ENCODE measurements at places on chromosomes 7 and 10.

DNA sequence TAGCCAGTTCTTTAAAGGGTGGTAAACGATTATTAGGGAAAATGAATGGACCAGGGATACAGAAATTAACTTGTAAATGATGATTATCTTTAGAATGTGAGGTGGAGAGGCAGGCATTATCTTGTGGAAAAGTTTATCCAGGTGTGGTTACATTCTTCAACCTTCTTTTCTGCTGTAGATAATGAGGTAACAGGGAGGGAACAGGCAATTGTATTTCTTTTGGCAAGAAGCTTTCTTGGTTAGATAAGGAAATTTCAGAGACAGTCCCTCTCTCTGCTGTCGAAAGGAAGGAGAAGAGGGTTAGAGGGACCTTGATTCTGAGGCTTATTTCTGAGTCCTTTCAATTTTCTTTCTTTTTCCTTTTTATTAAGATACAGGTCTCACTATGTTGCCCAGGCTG lies 32.1 kb downstream of the MRPL32 start:
- no peak for DNase-seq

GRCh38 chr7:122262246-122262645 lies 42.3 kb downstream of the FEZF1 start:
- DNase-seq = no peak

DNA sequence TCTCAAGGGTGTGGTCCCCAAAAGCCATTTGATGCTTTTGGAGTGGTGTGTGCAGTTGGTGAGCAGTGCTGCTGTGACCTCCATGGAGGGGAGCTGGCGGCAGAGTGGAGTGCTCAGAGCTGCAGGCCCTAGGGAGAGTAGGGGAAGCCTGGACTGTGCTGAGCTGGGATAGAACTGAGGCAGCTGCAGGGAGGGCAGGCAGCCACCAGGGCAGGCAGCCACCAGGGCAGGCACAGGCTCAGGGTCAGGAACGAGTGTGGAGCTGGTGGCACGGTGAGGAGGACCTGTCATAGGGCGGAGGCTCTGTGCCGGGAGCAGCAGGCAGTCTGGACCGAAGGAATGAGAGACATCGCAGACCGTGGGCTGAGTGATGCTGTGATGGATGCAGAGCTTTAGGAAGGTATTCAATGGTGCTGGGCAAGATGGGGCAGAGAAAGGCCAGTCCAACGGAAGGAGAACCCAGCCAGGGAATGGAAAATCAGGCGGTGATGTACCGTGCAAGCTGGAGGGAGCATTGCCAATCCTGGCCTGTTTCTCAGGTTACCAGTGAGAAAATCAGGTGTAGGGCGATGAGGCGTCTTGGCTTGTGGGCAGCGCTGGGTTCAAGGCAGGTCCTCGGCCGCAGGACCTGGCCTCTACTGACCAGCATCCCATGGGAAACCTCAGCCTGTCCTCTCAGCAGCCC lies 152.6 kb downstream of the CAMK1D start:
- no peak for DNase-seq

DNA sequence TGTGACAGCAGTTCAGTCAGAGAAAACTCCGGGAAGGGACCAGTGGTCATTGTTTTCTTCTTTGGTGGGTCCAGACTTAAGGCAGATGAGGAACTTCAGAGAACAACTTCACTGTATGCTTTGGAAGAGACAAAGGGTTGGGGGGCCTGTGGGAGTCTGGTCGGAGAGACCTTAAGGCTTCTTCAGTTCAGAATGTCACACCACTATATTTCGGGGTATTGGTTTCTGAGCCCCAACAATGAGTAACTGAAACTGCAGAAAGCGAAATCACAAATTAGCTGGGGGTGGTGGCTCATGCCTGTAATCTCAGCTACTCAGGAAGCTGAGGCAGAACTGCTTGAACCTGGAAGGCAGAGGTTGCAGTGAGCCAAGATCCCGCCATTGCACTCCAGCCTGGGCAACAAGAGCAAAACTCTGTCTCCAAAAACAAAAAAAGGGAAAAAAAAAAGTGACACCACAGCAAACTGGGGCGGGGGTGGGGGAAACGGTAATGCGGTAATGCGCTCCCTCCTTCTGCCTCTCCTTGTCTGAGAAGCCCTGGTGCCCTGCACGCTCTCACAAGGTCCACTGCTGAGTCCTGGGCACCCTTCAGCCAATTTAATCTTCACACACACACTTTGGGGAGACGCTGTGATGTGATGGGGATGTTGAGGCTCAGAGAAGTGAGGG lies 2.2 kb upstream of the ADIRF start:
- DNase-seq = no peak

DNA sequence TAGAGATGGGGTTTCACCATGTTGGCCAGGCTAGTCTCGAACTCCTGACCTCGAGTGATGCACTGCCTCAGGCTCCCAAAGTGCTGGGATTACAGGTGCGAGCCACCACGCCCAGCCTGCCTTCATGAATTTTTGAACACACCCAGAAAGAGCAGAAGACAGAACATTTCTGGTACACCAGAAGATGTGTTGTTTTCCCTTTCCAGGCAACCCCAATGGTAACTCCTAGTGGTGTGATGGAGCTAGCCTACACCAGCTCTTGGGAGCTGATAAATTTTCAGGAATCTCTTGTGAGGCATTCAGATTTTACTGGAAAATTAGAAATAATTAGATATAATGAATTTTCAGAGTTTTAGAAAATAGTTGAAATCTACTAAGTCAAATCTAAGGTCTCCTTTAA lies 904 bp upstream of the CCDC7 start:
- DNase-seq = no peak

- no peak for DNase-seq
These were observed 379.4 kb downstream of the GALNT17 start for GRCh38 chr7:71511361-71511807.

DNA sequence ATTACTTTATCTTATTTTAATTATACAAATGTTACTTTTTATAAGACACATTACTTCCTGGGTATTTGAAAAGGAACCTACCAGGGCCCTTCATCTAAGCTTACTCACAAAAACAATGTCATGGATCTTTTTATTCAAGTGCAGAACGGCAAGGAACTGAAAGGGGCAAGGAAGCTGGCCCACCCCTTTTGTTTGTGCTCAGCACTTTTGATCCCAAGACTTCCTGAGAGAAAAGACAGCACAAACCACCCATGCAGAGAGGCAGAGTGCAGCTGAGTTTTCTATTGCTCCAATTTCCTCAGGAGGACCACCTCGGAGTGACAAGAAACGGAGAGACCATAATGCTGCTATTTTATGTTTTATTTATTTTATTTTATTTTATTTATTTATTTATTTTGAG lies 232.0 kb upstream of the NRP1 start:
- no peak for DNase-seq

- no peak for DNase-seq
These were observed 47.7 kb downstream of the TNRC18 start for GRCh38 chr7:5375925-5376324.

DNA sequence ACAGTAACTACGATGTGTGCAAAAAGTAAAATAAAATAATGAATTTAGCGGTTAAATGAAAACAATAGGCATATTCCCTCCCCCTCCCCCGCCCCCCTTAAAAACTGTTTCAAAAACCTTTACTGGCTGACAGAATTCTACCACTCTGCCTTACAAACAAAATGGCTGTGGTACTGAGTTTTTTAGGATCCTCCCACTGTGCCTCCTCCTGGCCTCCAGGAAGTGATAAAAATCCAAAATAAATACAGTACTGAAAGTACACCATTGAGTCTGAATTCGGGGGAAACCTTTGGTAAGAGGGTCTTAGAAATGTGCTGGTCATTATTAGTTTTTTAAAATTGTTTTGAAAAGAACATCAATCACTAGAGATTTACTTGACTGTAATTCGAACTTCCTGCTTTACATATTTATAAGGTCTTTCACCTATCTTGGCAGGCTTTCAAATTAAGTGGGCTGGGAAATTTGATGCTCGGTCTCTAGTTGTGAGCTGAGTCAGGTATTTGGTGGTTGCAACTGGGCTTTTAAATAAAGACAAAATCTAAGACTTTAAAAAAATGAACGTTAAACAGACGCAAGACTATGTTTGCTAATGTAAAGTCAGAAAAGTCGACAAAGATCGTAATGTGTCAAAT lies 32.5 kb upstream of the EPC1 start:
- peak; percentile 33 for DNase-seq

- DNase-seq = no peak
These were observed 83.5 kb downstream of the BRAF start for GRCh38 chr7:140841166-140841715.

DNA sequence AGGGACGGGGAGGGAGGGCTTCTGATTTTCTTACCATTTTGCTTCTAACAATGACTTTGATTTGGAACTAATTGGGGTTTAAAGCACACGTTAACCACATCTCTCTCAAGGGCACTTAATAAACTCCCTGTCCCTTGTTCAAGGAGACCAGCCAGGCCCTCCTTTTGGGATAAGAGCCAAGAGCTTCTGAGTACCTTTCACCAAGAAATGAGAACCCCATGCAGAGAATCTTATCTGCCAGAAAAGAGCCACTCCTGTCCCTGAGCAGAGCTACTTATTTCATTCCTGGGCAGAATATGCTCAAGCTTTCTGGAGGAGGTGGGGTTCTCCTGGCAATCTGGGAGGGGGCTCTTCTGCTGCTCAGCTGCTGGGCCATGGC lies 574.6 kb downstream of the GALNT17 start:
- no peak for DNase-seq

- DNase-seq = no peak
These were observed 375.4 kb upstream of the TPK1 start for GRCh38 chr7:145211211-145211610.

- no peak for DNase-seq
These were observed 244.5 kb upstream of the ANKRD30A start for GRCh38 chr10:36880898-36881297.

GRCh38 chr7:32257621-32258020 lies 187.4 kb upstream of the PDE1C start:
- no peak for DNase-seq

GRCh38 chr7:84264396-84264795 lies 69.8 kb upstream of the SEMA3A start:
- no peak for DNase-seq

DNA sequence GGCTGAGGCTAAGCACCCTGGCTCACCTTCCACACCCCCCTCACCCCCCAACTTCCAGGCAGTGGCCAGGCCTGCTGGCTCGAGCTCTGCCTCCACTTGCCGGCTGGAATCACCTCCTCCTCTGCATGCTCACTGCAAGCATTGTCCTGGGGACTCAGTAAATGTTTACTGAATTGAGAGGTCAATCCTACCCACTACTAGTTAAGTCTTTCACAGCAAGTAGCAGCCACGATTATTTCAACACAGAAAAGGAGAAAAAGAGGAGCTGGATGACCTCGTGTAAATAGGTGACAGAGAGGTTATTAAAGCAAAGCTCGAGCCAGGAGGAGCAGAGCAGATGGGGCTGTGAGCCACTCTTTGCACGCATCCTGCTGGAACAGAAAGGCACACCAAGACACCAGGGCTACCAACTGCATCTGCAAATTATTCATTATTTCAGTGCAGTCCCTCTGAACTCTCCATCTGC lies 32.1 kb downstream of the HIPK2 start:
- no peak for DNase-seq

DNA sequence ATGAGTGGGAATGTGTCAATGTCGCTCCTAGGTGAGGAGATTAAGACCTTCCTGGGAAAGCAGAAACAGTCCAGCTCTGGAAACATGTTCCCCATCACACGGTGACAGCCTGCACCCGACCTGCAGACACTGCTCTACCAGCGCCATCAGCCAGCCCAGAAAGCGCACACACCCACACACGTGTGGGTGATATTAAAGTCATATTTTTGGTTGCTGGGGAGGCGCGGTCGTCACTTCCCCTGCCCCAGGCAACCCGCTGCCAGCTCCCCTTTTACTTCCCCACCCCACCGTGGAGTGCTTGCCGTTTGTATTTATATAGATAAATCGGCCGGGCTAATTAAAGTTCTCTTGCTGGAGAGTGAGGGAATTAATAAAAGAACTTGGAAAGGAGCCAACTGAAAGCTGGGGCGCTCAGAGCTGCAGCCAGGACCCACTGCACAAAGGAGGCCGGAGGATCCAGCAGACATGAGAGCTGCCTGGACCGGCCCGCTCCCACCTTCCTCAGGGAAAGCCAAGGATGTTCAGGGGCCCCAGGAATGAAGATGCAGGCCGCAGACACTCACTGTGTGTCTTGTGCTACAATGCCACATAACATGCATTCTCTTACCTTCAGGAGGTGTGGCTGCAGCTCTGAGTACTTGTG lies 145.2 kb upstream of the UNC5B start:
- DNase-seq = no peak

GRCh38 chr10:116469437-116469836 lies 41.8 kb downstream of the PNLIPRP3 start:
- no peak for DNase-seq

- DNase-seq = no peak
These were observed 241.8 kb downstream of the CREB5 start for GRCh38 chr7:28654110-28654509.

DNA sequence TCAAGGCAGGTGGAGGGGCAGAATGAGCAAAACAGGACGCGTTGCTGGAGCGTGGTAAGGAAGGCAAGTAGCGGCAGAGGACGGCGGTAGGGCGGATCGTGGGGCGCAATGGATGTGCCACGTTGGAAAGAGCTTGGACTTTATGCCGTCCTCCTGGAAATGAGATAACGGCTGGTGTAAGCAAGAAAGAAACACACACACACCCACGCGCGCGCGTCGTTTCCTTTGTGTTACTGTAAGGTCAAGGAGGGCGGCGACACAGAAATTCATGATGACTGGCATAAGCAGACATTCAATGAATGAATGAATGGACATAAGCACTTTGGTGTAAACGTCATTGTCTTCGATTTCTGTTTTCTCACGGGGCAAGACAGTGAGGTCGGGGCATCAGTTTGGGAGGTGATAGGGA lies 683 bp upstream of the ENTPD7 start:
- DNase-seq = no peak

Data from germinal center (tissue), 1 donor.